ENCODE measurements at places on chromosomes 11 and 22.
A peak's percentile ranks its signal among the peaks of the same experiment; 100 is the strongest.

- no peak for DNase-seq
Measured at GRCh38 chr11:123260511-123261211, 65.6 kb upstream of the CLMP start.

GRCh38 chr22:25102722-25103121, 96.9 kb upstream of the CRYBB3 start:
- no peak for DNase-seq

GRCh38 chr11:123233975-123234334, 38.9 kb upstream of the CLMP start:
- DNase-seq: no peak

- peak; percentile 43 for DNase-seq
Measured at GRCh38 chr11:93225662-93226061, 27.9 kb upstream of the SLC36A4 start.

DNA sequence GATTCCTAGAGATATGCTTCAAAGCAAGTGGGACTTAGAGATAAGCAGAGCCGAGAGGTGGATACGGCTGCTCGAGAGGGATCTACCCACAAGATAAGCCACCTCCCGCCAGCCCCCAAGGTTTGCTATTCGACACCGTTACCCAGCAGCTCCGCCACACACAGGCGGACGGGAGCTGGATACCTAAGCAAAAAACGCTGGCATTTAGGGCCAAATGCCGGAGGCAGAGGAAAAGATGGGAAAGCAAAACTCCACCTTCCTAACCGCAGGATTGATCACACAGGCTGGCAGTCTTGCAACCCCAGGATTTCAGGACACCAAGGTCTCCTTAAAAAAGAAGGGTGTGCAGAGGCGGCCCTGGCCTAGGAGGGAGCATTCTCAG, 709 bp downstream of the FTH1 start:
- DNase-seq: no peak

DNA sequence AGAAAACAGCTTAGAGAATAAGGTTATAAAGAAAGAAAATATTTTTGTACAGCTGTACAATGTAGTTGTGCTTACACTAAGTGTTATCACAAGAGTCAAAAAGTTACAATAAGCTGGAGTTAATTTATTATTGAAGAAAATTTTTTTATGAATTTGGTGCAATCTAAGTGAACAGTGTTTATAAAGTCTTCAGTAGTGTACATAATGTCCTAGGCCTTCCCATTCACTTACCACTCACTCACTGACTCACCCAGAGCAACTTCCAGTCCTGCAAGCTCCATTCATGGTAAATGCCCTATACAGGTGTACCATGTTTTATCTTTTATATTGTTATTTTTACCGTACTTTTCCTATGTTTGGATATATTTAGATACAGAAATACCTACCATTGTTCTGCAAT, 34.7 kb downstream of the GDPD4 start:
- no peak for DNase-seq

DNA sequence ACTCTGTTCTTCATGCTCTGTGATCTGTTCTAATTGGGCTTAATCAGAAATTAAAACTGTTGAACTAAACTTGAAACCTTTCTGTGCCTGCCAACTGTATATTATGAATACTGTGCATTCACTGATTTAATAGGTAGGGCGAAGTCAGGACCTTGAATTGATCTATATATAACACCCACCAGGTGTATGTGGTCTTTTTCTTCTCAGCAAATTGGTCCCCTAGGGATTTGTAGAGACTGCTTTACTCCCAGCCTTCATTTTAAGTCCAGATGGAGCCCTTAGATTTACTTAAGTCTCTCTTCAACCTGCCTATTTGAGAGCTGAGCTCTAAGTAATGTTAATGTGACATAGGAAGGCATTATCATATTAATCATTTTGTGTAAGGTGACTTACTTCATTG, 257.5 kb downstream of the TMEM135 start:
- peak; percentile 77 for DNase-seq

DNA sequence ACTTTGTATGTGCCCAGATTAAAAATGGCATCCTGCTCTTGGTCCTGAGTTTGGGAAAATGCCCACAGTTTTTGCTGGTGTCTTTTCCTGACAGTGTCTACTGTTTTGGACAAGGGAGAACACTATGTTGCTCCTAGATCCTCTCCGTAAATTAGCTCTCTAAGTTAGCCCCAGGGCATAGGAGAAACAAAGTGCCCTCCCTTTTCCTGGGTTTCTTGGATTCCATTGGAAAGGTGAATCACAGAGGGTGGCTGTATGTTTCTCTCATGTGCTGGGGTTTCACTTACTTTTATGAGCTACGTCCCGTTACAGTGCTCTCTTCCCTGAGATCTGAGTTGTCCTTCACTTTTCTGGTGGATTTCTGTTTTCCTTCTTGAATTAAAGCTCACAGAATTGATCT, 782.8 kb downstream of the CNTN5 start:
- no peak for DNase-seq

- no peak for DNase-seq
Measured at GRCh38 chr11:2267306-2267850, 3.0 kb downstream of the ASCL2 start.

- no peak for DNase-seq
Measured at GRCh38 chr22:27283714-27284113, 517.8 kb downstream of the MN1 start.

DNA sequence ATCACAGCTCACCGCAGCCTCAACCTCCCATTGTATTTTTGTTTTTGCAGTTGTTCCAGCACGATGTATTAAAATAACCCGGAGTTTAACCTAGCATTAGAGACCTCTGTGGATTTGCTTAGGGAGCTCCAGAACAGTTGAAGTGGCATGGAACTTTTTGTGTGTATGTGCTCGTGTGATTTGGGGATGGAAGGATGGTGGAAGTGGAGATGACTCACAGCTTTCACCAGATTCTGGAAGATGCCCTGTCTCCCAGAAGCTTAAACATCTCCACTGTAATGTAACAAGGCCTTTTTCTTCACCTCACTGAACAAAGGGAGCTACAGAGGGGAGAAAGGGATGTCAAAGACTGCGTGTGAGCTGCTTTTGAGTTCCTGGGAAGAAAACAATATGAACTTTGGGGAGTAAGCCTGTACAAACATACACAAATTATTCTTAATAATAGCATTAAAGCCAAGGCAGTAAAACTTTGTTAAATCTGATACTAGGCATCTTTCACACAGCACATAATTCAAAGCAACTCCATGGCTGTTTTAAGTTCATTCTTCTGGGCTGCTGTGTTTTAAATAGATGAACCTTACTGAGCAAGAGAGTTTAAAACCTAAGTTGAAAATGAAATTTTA, 226.4 kb downstream of the ADAMTS15 start:
- no peak for DNase-seq

GRCh38 chr22:29762263-29762662, 4.5 kb downstream of the ZMAT5 start:
- DNase-seq: peak; percentile 79

GRCh38 chr11:115985896-115986295, 481.7 kb upstream of the CADM1 start:
- DNase-seq: no peak

DNA sequence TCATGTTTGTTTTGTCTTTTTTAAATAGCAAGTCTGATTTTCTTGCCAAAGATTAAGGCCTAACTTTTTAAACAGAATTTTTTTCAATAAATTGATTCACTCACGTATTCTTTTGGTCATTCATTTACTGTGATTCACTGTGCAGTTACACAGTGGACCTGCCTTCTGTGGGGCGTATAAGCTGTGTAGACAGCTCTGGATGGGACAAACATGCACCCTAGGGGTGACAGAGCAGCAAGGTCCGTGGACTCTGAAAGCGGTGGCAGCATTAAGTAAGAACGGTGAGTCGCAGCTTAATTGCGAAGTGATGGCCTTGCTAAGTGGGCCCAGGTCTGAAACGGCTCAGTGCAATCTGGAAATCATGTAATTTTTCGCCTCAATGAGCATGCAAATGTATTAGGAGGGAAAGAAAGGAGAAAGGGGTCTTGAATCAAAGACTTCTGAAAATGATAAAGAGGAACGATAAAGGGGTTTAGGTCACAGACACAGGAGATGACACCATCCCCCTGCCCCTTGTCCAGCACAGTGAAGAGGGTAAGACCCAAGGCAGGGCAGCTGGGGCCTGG, 113.1 kb downstream of the SPATA19 start:
- DNase-seq: no peak

DNA sequence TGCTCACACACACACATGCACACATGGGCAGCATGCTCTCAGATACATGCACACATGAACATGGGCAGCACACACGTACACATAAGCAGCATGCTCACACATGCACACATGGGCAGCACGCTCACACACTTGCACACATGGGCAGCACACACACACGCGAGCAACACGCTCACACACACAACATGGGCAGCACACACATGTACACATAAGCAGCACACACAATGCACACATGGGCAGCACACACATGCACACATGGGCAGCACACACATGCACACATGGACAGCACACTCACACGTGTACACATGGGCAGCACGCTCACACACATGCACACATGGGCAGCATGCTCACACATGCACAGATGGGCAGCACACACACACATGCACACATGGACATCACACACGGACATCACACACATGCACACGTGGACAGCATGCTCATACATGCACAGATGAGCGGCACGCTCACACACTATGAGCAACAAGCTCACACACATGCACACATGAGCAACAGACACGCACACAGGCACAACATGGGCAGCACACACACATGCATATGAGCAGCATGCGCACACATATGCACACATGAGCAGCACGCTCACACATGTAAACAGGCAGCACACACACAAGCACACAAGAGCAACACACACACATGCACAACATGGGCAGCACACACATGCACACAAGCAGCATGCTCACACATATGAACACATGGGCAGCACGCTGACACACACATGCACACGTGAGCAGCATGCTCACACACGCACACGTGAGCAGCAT, 43.0 kb downstream of the RTN4R start:
- DNase-seq: no peak

- DNase-seq: no peak
Measured at GRCh38 chr11:132050049-132050448, 679.6 kb downstream of the NTM start.

- DNase-seq: peak; percentile 29
Measured at GRCh38 chr11:78318321-78319114, 99.1 kb downstream of the GAB2 start.

GRCh38 chr11:101915791-101916291, 481 bp downstream of the ANGPTL5 start:
- DNase-seq: no peak

DNA sequence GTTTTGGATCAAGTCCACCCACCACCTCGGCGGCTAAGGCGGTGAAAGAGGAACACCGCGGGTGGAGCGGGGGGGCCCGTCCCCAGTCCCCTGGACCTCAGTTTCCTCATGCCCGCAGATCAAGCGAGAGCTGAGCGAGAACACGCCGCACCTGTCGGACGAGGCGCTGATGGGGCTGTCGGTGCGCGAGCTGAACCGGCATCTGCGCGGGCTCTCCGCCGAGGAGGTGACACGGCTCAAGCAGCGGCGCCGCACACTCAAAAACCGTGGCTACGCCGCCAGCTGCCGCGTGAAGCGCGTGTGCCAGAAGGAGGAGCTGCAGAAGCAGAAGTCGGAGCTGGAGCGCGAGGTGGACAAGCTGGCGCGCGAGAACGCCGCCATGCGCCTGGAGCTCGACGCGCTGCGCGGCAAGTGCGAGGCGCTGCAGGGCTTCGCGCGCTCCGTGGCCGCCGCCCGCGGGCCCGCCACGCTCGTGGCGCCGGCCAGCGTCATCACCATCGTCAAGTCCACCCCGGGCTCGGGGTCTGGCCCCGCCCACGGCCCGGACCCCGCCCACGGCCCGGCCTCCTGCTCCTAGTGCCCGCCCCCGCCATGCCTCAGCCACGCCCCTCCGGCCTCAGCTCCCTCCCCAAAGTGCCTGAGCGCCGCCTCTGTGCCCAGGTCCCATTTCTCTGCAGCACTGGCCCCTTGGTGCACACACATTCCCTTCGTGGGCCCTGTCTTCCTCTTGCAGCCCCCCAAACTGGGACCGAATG, 12.7 kb downstream of the MAFF start:
- DNase-seq: peak; percentile 31

DNA sequence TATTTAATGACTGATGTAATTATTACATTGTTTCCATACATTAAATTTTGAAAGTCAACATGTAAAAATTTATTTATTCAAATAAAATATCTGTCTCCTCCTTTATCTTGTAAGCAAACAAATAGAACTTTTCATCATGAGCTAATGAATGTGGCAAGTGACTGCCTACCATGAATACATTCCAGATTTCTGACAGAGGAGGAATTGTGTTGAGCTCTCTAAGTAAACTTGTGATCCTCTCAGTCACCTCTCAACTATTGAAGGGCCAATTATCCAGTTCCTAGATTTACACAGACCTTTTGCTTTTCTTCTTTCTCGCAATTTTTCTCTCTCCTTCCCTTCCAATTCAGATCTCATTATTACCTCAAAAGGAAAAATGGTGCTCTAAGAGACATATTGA, 21.5 kb downstream of the PRRG4 start:
- no peak for DNase-seq

DNA sequence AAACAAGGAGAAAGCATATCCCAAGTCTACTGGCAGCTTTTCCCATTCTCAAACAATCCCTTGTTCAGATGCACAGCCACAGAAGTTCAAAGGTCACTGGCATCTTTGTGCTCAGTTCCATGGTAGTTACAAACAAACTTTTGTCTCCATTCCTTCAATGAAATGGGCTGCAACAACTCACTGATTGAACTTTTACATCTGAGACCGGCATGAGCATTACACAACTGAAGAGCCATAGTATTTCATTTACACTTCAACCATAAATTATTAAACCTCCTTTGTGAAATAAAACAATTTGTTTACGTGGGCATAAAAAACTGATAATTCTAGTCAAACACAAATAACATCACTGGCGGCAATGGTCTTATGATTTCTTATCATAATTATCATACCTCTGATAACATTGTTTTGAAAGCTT, 67.8 kb upstream of the ARHGAP32 start:
- no peak for DNase-seq

DNA sequence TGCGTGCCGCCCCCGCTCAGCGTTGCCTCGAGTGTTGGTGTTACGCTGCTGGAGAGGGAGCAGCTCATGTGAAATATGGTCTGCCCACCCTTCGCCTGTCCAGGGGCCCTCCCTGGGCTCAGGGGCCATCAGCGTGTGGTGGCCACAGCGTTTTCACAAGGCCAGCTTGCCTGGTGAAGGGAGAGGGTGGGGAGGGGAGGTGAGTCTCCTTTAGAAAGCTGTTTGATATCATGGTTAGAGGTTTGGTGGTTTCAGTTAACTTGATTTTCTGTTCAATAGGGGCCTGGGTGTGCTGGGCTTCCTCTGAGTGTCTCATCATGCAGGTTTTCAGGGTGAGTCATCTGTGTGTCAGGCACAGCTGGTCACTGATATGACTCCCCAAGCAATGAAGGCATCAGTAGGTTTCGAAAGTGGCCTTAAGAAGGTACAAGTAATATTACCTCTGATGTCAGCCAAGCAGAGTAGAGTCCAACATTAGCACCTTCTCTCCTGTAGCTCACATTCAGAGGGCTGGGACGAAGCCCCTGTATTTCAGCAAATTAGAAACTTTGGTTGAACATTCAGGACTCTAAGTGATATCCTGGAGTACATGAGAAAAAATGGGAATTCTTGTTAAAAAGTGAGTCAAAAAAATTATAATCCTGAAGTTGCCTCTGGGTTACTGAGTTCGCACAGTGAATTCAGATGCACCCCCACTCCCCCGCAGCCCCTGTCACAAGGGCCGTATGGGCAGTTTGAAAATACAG, 172.5 kb downstream of the TBC1D22A start:
- DNase-seq: no peak

Data from NCI-H2081 (cell line).